ENCODE measurements at places on chromosomes 12 and 14. TPM values are rescaled to one million over a fixed set of nuclear protein-coding genes. Genes with fewer than 3 reads are reported as not detected.

The HOXC6 gene
- 5.4 TPM for total RNA-seq

The ZCCHC8 gene
- 23.1 TPM for total RNA-seq

The CHMP4A gene
- total RNA-seq, result 78.6 TPM

The BATF gene
- not detected for total RNA-seq

The ZC2HC1C gene
- 3.0 TPM for total RNA-seq

The SALL2 gene
- total RNA-seq, result 1.6 TPM

The ADAM21 gene
- 0.07 TPM for total RNA-seq

The SNAPC1 gene
- 16.3 TPM for total RNA-seq

The TAS2R42 gene
- total RNA-seq, result not detected

The CYP46A1 gene
- total RNA-seq, result 0.02 TPM

The TEAD4 gene
- 46.8 TPM for total RNA-seq

The SELPLG gene
- 0.95 TPM for total RNA-seq

The P2RX2 gene
- not detected for total RNA-seq

The KRT85 gene
- total RNA-seq, result not detected

The TAPBPL gene
- 5.2 TPM for total RNA-seq

The OTOGL gene
- total RNA-seq, result not detected

Measured in A549 treated with RU486 at 1 μM for 4 hours (cell line).